Karpas-422 (cell line): ENCODE measurements at places on chromosomes 11 and 22. TPM values are rescaled to one million over a fixed set of nuclear protein-coding genes. Genes with fewer than 3 reads are reported as not detected.
A peak's percentile ranks its signal among the peaks of the same experiment; 100 is the strongest.

KCNQ1 gene
- not detected in 2 replicates for total RNA-seq

RAC2 gene
- total RNA-seq, result 251 and 294 TPM in 2 replicates

INS gene
- not detected in 2 replicates for total RNA-seq

SLC43A1 gene
- total RNA-seq, result 238 and 244 TPM in 2 replicates

TRIM48 gene
- not detected in 2 replicates for total RNA-seq

DNA sequence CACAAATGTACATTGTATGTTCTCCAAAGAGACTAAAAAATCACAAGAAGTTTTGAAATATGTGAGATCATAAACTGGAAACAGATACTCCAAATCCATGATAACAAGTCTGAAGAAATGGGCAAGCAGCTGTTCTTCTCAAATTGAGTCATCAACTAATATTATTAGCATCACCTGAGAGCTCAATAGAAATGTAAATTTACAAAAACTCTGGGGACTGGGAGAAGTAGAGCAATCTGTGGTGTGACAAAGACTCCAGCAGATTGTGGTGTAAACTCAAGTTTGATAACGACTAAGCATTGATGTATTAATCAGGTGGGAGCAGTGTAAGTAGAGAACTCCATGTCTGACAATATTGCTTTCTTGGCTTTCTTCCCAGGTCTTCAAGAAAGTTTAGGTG lies 53.2 kb downstream of the GLYATL1 start:
- DNase-seq, result no peak
- no peaks in the 10 kb centered on the region for H3K36me3 ChIP-seq
- no peak overlapping the region for H3K27ac ChIP-seq
- no peak overlapping the region for H3K4me3 ChIP-seq

GRCh38 chr11:63880403-63880790 lies 36.6 kb downstream of the RCOR2 start:
- no peak overlapping the region for H3K4me3 ChIP-seq

DNA sequence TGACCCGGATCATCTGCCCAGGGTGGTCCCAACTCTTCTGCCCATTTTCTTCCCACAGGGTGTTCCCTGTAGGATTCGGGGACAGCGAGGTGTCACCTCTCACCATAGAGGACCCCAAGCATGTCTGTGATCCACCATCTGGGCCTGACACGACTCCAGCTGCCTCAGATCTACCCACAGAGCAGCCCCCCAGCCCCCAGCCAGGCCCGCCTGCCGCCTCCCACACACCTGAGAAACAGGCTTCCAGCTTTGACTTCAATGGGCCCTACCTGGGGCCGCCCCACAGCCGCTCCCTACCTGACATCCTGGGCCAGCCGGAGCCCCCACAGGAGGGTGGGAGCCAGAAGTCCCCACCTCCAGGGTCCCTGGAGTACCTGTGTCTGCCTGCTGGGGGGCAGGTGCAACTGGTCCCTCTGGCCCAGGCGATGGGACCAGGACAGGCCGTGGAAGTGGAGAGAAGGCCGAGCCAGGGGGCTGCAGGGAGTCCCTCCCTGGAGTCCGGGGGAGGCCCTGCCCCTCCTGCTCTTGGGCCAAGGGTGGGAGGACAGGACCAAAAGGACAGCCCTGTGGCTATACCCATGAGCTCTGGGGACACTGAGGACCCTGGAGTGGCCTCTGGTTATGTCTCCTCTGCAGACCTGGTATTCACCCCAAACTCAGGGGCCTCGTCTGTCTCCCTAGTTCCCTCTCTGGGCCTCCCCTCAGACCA lies 24.0 kb downstream of the CSF2RB start:
- H3K4me3 ChIP-seq, result no peak overlapping the region
- peaks cover 21% of the 10 kb centered on the region for H3K4me1 ChIP-seq
- DNase-seq, result no peak
- no peaks in the 10 kb centered on the region for H3K27me3 ChIP-seq
- H3K27ac ChIP-seq, result no peak overlapping the region

DNA sequence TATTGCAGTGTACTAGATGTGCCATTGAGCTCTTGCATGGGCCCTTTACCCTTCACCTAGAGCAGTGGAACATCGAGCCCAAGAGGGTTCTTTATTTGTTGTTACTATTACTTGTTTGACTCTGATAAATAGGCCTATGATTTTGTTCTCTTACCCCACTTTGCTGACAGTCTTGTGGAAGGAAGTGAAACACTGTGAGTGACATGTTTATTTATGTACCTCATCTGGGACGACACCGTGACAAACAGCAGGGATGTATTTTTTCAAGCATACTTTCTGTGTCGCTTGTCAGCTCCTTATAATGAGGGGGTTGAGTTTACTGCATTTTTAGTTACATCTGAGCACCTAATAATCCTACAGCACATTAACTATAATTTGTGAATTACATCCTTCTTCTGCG lies 1010.3 kb upstream of the TENM4 start:
- H3K27ac ChIP-seq, result no peak overlapping the region
- no peaks in the 10 kb centered on the region for H3K36me3 ChIP-seq
- no peaks in the 10 kb centered on the region for H3K27me3 ChIP-seq

DNA sequence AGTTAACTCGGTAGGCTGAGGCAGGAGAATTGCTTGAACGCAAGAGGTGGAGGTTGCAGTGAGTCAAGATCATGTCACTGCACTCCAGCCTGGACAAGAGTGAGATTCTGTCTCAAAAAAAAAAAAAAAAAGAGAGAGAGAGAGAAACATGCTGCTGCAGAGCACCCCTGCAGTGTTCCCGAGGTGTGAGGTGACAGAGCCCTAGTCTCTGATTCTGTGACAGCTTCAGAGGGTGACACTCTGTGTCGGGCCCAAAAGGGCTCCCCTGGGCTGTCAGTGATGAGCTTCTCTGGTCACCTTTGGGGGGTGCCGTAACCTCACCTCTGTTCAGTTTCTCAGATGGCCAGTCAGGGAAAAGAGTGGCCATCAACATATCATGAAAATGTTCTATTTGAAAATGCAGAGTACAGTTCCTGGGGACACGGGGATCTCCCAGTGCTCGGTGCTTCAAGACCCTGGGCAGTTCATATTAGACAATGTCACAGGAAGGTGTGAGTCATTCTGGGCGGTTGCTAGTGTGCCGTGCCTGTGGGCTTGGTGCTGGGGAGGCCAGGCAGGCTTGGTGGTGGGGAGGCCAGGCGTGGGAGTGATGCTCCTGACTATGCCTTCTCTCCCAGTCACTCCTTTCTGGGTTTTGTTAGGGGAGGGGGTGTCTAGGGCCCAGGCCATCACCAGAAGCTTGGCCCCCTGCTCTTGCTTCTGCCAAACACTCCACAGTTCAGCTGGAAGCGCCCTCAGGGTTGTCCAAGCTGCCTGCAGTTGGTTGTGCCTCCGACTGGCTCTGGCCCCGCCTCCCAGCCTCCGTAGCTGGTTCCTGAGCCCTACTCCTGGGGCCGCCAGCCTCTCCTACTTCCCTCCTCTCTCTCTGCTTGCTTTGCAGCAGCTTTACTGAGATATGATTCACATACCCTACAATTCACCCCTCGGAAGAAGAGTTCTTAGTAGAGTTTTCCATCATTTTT lies 52.5 kb upstream of the CLDN5 start:
- 0 out of 2 replicates have a peak, but pooled peaks cover 2% of the 10 kb centered on the region for H3K27me3 ChIP-seq
- H3K27ac ChIP-seq, result no peak overlapping the region
- H3K4me3 ChIP-seq, result no peak overlapping the region
- DNase-seq, result no peak
- no peaks in the 10 kb centered on the region for H3K36me3 ChIP-seq

DNA sequence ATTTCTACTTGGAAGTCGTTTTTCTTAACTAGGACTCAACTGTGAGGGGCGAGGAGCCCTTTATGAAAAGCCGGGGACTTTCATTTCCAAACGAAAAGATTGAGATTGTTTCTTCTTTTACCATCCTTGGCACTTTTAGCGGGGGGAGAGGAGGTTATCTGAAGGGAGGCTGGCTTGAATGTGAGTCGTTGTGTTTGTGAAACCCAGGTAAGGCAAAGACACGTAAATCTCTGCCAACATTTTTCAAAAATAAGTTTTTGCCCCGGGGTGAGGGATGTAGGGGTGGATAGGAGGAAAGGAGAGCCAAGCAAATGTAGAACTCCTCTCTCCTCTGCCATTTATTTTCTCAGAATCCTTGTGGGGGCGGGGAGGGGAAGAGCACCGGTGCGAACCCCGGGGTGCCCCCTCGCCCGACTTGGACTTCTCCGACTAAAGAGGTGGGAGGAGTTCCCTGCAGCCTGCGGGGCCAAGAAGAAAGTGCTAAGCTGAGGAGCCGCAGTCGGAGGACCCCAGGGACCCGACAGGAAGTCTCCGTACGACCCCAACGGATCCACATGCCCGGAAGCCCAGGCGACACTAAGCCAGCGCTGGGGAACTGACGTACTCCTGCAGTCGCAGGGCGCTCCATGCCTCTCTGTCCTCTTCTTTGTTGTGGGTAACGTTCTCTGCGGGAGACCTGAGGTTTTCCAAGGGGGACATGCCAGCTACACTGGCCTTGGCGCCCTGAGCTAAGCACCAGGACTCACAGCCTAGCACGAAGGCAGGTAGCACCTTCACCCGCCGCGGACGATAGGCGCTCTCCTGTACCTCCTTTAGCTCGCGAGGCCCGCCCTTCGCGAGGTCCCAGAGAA lies 2.4 kb upstream of the WT1 start:
- no peak overlapping the region for H3K27ac ChIP-seq
- DNase-seq, result no peak
- H3K4me3 ChIP-seq, result no peak overlapping the region
- H3K4me1 ChIP-seq, result no peaks in the 10 kb centered on the region

DNA sequence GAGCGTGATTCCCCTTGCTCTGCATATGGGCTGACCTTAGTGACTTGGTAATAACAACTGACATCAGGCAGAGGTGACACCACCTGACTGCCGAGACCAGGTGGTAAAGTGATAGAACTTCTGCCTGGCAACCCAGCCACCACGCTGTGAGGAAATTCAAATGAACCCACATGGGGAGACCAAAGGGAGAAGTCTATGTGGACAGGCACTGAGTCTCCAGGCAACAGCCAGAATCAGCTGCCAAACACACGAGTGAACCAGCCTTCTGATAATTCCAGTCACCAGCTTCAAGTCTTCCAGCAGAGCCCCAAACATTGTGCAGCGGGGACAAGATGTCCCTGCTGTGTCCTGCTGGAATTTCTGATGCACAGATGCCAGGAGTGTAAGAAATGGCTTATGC lies 29.7 kb downstream of the SPATA19 start:
- H3K27ac ChIP-seq, result no peak overlapping the region
- no peak for DNase-seq
- no peaks in the 10 kb centered on the region for H3K4me1 ChIP-seq
- no peaks in the 10 kb centered on the region for H3K27me3 ChIP-seq
- H3K4me3 ChIP-seq, result no peak overlapping the region

- no peak overlapping the region for H3K4me3 ChIP-seq
- DNase-seq, result no peak
These were observed 151.9 kb upstream of the NTM start for GRCh38 chr11:131218542-131218941.

DNA sequence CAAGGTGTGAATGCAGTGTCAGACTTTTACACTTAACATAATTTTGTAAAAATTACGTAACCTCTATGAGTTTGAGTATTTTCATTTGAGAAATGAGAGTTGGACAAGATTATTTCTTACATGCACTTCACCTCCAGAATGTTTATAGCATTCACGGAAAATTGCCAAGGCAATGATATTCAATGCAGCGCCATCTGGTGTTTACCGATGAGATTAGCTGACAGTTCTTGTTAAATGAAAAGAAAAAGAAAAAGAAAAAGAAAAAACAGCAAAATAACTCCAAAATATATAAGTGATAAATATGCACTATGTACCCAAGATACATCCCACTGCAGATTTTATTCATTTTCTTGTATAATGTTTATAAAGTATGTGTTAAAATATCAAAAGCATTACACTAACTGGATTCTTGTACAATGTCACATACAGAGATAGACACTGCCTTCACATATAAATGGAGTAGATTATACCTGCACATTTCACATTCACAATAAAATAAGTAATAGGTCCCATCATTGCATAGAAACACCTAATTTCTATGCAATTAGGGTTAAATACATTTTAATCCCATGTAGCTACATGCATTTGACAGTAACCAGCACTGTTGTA lies 976.3 kb upstream of the FAT3 start:
- H3K4me1 ChIP-seq, result peaks cover 17% of the 10 kb centered on the region
- H3K4me3 ChIP-seq, result no peak overlapping the region
- peak; percentile 93 for DNase-seq
- no peak overlapping the region for H3K27ac ChIP-seq
- H3K27me3 ChIP-seq, result no peaks in the 10 kb centered on the region

GRCh38 chr11:85810521-85810870 lies 445 bp downstream of the SYTL2 start:
- DNase-seq, result no peak
- H3K27ac ChIP-seq, result no peak overlapping the region
- H3K27me3 ChIP-seq, result no peaks in the 10 kb centered on the region
- H3K4me1 ChIP-seq, result peaks cover 30% of the 10 kb centered on the region

DNA sequence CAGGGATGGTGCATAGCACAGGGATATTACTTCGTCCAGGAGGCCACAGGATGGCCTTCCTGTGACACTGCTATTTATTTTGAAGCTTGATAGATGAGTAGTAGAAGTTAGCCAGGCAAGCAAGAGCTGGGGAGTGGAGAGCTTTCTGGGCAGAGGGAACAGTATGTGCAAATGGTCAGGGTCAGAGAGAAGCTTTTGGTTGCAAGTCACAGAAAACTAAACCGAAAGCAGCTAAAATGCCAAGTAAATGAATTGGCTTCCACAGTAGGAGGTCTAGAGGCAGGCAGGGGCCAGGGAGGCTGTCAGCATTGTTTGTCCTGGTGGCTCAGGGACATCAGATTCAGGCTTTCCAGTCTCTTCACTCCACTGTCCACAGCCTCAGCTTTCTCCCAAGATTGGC lies 247.5 kb downstream of the GRIK4 start:
- H3K4me1 ChIP-seq, result no peaks in the 10 kb centered on the region
- H3K27ac ChIP-seq, result no peak overlapping the region
- no peaks in the 10 kb centered on the region for H3K27me3 ChIP-seq
- no peak for DNase-seq
- H3K36me3 ChIP-seq, result no peaks in the 10 kb centered on the region

DNA sequence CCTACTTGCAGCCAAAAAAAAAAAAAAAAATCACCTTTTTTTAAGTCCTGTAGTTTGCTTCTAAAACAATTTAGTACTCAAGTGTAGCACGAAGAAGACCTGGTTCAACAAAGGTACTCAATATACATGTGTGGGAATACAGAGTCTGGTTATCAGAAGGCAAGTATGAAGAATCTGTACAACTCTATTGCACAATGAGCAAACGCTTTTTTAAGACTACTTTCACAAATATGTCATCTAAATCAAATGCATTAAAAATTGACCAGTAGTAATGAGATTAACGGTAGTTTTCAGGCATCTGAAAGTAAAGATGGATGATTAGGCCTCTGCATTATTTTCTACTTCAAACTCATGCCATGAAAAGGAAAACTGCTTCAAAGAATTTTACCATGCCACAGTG lies 9.5 kb downstream of the CHORDC1 start:
- H3K36me3 ChIP-seq, result peaks cover 94% of the 10 kb centered on the region
- no peak overlapping the region for H3K27ac ChIP-seq
- DNase-seq, result no peak
